NCI-H1694 treated with DMSO at 0.1 percent for 48 hours (cell line): ENCODE measurements at places on chromosomes 6 and 20.

DNA sequence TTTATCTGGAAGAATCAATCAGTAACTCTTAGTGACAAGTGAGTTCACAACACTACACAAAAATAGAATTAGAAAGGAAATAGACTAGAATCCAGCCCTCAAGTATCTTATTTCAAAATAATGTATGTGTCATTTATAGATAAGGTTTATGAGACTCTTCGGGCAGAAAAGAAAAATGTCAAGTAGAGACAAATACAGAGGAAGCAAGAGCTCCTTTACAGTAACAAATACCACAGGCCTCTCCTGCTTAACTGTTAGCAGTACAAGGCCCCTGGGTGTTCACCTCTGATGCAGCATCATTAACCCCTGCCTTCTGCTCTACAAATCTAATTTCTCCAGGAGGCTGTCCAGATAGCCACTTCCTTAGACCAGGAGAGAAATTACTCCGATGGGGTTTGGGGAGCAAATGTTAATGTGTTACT is 76.7 kb downstream of the UBE3D start:
- DNase-seq, result no peak

- DNase-seq, result no peak
These were observed 33.7 kb downstream of the MDFI start for GRCh38 chr6:41672016-41672415.

GRCh38 chr6:3517350-3517749 is 60.5 kb upstream of the SLC22A23 start:
- no peak for DNase-seq

DNA sequence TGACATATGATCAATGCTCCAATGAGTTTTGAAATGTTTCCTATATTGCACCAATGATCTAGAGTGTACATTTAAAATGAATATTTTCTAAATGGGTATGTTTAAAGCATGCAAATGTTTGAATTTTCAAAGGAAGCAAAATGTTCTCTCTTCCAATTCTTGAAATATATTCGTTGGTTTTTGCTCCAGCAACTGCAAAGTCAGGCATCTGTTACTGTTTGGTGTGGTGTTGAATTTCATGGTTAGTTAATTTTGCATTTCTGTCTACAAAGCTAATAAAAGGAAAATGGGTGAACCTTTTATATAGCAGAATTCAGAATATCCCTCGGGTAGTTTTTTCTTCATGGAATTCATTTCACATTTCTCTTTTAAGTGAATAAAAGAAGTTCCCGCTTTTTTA is 1018.3 kb downstream of the GRIK2 start:
- peak; percentile 70 for DNase-seq

- no peak for DNase-seq
These were observed 200.5 kb downstream of the SMOC2 start for GRCh38 chr6:168641446-168641845.
